Activated CD8-positive, alpha-beta memory T cell treated with anti-CD3 and anti-CD28 coated beads for 48 hours (primary cell): ENCODE measurements at places on chromosomes 7 and 10.

GRCh38 chr7:104397442-104397841, 69.0 kb downstream of the LHFPL3 start:
- DNase-seq = no peak

DNA sequence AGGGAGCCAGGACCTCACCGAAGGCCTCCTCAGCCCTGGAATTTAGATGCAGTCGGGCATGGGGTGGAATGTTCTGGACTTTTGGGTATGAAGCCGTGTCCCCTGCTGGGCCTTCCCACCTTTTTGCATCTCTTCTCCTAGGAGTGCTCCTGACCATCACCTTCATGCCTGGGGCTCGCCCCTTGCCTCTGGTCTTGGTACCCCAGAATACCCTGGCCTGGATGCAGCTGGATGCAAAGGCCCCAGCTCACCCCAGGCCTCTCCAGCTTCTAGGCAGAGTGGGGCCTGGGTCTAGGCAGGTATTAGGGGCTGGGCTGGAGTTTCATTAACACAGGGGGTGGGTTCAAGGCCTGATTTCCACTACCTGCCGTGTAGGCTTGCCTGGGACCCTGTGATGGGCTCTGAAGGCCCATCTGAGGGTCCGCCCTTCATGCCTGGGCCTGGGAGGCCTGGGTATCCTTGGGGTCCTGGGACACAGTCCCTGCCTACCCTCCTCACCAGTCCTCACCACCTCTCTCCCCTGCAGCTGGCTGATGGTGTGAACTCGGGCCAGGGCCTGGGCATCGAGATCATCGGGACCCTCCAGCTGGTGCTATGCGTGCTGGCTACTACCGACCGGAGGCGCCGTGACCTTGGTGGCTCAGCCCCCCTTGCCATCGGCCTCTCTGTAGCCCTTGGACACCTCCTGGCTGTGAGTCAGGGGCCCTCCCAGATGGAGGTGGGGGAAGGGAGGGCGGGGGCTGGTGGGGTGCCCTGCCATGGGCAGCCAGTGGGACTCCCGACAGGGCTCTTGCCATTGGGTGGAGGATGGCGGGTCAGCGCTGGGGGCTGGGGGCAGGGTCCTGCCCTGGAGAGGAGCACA, 10.1 kb downstream of the AQP1 start:
- DNase-seq = no peak

GRCh38 chr7:139570119-139570518, 46.6 kb downstream of the CLEC2L start:
- no peak for DNase-seq

GRCh38 chr7:132666774-132667172, 90.5 kb upstream of the PLXNA4 start:
- no peak for DNase-seq

DNA sequence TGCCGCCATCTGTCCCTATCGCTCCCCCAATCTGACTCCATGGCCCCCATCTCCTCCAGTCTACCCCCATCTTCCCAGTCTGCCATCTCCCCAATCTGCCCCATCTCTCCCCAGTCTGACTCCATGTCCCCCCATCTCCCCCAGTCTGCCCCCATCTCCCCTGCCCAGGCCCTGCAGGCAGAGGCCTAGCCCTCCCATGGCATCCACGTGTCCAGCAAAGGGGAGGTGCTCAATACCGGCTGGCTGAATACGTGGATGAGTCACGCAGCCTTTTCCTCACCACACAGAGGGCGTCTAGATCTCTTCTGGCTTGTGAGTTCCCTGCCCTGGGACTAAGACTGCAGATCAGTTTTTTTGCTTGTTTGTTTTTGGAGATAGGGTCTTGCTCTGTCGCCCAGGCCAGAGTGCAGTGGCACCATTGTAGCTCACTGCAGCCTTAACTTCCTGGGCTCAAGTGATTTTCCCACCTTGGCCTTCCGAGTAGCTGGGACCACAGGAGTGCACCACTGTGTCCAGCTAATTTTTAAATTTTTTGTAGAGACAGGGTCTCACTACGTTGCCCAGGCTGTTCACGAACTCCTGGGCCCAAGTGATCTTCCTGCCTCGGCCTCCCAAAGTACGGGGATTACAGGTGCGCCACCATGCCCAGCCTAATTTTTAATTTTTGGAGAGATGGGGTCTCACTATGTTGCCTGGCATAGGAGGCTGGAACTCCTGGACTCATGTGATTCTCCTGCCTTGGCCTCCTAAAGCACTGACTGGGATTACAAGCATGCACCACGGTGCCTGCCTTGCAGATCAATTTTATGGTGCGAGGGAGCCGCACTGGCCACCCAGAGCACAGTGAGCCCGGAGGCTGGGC, 15.3 kb upstream of the GPR146 start:
- DNase-seq = peak; percentile 37

GRCh38 chr10:4652111-4653010, 173.6 kb upstream of the AKR1E2 start:
- peak; percentile 22 for DNase-seq

- peak; percentile 73 for DNase-seq
These were observed at the start of gene AP3M1 for GRCh38 chr10:74150204-74150989. Gene AP3M1, minus strand, starts transcription at chr10:74150828. Its CDS starts 12,449 bp downstream, at chr10:74138379.

GRCh38 chr7:142556740-142557139, 192.5 kb upstream of the PRSS1 start:
- DNase-seq = no peak

- no peak for DNase-seq
These were observed 6.1 kb upstream of the UBE2H start for GRCh38 chr7:129958643-129959470.

- DNase-seq = no peak
These were observed 28.4 kb upstream of the CDHR3 start for GRCh38 chr7:105934572-105935185.

DNA sequence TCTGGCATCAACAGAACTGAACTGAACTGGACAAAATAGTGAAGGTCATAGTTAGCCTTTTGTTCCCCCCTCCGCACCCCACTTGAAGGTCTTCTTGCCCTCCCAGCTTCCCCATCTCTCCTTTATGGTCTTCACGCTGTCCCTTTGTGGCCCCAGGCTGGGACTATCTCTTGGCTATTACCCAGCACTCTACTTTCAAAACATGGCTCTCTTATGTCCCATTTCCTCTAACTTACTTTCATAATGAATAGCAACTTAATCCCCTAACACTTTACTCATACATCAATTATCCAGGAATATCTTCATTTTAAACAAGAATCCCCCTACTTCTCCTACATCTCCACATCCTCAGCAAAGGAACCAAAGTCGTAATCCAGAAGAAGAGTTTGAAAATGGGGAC, 135.3 kb upstream of the ITGB1 start:
- no peak for DNase-seq

GRCh38 chr10:34031400-34031799, 696.9 kb upstream of the NRP1 start:
- no peak for DNase-seq

DNA sequence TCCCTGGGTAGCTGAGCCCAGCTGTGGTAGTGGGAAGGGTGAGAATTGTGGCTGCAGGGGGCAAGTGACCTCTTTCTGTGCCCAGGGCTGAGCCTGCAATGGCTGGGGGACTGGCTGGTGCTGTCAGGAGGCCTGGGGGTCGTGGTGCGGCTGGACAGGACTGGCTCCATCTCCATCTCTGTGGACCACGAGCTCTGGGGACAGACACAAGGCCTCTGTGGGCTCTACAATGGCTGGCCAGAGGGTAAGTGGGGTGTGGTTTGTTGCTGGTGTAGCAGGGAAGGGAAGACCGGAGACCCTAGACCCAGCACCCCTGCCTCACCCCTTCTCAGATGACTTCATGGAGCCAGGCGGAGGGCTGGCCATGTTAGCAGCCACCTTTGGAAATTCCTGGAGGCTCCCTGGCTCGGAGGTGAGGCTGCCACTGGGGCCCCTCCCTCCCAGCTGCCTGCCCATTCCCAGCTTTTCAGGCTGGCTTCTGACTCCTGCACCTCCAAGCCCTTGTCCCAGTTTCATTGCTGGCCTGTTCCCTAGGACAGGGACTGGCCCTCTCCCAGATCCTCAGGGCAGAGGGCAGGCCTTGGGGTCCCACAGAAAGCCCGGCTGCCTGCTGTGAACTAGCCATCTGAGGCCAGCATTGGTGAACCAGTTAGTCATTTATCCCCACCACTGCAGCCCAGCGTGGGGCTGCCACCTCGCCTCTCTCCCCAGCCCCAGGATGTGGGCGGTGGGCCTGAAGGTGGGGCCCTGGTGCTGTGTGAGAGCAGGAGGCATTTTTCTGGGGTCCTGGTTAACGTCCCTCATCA, 5.5 kb upstream of the ZNF467 start:
- DNase-seq = no peak

GRCh38 chr10:118500477-118501104, 94.9 kb downstream of the PRLHR start:
- no peak for DNase-seq
